ENCODE measurements at places on chromosomes 7 and 10.

DNA sequence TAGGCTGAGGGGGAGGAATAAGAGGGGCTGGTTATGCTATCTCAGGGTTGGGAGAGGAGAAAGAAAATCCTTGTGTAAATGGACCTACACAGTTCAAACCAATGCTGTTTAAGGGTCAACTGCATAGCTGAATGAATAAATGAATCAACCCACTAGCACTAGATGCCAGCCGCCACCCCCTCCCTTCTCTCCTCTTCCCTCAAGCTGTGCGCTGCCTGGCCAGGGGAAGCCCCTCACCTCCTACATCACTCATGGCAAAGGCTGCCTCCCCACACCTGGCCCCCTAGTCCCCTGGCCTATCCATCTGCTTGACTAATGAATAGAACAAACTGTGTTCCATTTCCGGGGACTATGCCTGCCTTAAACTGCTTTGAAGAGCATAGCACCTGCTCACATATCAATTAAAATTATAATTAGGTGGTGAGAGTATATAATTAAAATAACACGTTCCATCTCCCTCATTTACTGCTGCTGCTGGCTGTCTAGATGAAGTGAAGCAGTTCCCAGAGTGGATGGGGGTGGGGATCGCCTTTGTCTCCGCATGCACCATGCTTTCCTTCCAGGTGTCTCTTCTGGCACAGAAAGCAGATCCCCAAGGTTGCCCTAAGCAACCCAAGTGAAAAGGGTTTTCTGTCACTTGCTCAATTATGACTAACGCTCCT is 32.6 kb downstream of the GRID1 start:
- DNase-seq, result no peak

DNA sequence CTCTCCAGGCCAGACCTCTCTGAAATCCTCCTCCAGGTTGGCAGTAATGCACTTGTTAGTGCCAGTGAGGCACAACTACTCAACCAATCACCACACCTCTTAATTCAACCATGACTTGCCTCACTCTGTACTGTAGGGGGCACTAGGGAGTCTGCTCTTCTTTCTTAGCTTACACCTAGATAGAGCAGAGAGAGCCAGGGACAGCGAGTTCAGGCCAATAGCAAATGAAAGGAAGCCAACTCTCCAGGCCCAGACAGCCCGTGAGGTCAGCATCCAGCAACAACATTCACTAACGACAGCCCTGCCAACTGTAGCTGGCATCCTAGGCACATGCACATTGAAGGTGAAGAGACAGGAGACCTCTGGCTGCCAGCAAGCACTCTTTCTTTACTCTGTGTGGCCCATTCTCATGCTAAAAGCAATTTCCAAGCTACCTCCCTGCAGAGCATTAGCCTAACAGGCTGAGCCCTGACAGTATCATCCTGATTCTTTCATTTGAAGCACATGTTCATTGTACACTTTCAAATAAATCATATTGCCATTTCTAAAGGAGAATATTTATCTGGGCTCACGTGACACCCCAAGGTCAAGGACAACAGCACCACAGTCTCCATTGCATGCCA is 136.3 kb downstream of the DPY19L1 start:
- DNase-seq, result no peak

- no peak for DNase-seq
These were observed 22.3 kb upstream of the INMT start for GRCh38 chr7:30729642-30730041.

GRCh38 chr10:5116621-5117020 is 22.4 kb downstream of the AKR1C3 start:
- no peak for DNase-seq

GRCh38 chr10:7301006-7301778 is 109.6 kb downstream of the SFMBT2 start:
- DNase-seq, result no peak

GRCh38 chr7:28006491-28006890 is 174.1 kb downstream of the JAZF1 start:
- DNase-seq, result no peak

DNA sequence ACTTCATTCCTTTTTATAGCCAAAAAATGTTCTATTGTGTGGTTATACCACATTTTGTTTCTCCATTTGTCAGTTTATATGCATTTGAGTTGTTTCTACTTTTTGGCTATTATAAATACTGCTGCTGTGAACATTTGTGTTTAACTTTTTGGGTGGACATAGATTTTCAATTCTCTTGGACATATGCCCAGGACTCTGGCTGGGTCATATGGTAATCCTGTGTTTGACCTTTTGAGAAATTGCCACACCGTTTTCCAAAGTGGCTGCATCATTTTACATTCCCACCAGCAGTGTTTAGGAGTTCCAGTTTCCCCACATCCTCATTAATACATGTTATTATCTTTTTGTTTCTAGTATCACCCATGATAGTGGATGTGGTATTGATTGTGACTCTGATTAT is 39.4 kb downstream of the CSGALNACT2 start:
- no peak for DNase-seq

DNA sequence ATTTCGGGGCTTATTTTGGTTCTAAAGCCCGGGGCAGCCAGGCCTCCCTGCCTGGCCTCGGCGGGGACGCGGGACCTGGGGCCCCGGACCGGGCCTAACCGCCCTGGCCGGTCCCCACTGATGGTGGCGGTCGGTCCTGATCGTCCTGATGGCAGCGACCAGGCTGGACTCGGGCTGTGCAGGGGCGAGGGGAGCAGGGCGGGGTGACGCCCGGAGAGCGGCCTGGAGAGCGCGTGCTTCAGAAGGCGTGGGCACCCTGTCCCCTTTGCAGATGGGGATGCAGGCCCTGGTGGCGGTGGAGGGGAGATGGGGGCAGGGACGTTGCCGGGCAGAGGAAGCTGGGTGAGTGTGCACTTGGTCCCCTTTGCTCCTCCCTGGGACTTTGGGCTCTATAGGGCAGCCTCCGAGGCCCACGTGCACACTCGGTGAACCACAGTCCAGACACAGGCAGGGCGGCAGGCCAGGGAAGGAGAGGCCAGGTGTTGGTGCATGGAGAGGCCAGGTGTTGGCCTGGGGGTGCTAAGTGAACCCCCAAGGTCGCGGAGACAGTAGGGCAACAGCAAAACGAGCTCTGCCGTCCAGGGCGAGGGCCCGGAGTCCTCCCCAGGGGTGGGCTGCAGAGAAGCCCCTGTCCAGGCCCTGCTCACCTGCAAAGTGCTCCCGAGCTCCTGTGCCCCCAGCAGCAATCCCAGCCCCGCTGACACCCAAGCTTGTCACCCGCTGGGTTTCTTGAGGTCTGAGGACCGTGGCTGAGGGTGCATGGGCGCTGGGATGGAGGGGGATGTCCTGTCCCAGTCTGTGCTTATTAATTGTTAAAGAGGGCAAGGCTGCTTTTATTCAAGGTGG is 42.4 kb upstream of the FAM20C start:
- DNase-seq, result no peak

DNA sequence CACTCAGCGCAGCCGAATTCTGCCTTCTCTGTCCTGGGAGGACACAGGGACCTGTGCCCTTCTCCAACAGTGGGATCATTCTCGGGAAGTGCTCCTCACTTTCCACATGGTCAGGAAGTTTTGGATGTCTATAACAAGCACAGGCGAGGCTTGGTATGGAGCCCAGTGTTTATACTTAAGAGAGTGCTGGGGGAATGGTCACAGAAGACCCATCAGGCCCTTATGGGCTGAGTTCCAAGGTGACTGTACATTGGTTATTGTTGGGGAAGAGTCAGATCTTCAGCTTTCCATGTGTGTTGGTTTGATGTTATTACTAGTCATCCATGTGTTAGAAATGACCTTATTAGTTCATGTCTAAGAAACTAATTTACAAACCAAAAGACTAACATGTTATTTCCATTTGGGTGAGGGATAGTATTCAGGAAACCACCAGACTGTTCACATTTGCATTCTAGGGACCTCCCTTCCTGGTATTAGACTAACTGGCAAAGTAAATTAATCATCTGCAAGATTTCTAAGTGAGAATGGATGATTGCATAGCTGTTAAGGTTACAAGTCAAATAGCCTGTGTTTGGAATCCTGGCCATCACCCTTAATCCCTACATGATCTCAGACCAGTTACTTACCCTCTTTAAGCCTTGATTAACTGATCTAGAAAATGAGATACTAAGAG is 834.2 kb downstream of the LRMDA start:
- no peak for DNase-seq

GRCh38 chr10:1620803-1621202 is 116.5 kb downstream of the ADARB2 start:
- DNase-seq, result no peak

DNA sequence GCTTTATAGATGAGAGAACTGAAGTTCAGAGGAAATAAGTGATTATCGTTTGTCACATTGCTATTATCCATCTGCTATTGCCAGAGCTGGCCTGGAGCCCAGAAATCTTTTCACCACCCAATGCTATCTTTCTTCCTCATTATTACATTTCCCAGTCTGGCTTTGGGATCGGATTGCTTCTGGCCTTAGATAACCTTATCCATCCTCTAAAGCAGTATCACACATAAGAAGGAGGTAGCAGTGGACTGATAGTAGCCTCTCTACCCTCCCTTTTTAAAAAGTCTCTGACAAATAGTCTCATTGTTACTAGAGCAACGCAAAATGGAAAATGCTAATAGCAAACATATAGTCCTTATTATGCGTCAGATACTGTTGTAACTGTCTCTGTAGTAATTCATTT is 1.3 kb upstream of the CLDN12 start:
- DNase-seq, result no peak

DNA sequence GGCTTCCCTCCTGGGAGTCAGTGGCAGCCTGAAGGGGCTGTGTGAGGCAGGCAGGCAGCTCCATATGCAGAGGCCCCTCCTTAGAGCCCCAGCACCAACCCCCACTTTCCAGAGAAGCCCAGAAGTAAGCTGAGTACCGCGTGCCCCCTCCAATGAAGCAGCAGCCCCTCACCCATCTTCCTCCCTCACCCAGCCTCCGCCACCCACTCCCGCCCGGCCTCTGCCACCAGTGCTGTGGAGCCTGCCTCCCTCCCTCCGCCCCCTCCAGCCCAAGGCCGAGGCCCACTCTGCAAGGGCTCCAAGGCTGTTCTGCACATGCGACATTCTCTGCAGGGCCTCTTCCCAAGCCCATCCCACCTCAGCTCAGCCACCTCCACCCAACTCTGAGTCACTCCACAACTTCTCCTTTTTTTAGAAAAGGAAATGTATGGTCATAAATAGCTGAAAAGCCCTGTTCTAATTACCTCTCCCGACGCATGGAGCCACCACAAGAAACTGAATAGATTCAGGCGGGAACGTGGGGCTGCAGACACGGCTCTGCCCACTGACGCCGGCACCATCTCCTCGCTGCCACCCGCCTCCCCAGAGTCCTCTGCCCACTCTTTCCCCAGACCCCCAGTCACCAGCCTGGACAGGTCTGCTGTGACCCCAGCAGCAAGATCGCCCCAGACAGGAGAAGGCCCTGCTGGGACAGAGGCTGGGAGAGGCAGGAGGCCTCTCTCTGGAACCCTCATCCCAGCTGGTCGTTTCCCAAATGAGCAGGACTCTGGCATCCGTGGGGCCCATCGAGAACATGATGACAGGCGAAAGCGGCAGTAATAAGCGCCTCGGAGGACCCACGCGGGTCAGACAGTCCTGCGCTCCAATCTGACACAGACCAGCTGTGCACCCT is 213.9 kb downstream of the MAD1L1 start:
- no peak for DNase-seq

DNA sequence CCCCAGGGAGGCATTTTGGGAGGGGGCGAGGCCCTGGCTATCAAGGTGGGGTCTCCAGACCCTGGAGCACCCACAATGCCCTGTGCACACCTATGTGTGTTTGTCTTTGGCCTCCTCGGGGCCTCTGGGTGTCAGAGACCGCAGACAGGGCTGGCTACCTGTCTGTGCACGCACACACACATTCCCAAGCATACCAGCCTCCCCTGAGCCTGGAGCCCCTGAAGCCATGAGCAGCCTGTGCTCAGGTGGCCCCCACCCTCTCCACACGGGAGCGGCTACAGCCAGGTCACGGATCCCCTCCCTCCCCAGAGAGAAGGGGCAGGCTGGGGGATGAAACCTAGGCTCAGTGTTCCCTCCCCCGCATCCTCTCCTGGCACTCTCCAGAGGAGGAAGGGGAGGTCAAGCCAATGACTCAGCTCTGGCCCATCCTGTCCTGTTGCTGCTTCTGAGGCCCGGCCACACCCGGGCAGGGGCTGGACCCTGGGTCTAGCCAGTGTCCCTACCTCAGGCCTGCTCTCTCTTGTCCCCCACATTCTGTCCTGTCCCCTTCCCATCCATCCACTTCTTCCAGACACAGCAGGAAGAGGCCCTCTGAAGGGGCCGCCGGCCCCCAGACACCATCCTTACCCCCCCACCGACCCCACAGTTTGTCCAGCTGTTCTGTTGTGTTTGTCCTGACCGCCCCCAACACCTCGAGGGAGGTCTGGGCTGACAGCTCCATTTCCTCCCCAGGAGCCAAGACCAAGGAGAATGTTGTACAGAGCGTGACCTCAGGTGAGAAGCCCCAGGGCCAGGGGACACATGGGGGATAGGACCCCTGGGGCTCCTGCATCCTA is 720 bp downstream of the SNCG start:
- peak; percentile 76 for DNase-seq

DNA sequence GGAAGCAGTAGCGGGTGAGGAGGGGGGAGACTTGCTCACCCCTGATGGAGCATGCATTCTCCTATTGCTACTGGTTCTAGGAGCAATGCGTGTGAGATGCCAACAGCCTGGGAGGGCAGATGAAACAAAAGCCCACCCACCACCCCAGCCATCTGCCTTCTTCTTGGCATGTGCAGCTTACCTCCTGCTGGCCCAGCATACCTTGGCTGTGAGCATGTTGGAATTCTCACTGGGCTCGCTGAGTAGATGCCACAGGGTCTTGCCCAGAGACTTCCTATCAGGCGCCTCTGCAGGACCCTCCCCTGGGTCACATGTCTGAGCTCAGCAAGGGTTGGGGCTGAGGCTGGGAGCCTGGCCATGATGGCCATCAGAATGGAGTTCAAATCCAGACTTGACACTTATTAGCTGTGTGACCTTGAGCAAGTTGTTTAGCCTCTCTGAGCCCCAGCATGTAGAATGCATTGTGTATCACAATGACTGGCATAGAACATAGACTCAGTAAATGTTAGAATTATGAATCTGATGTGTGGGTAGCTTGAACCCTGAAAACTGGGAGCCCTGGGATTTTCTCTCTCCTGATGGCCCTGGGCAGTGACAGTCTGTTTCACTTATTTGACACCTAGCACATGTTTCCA is 38.2 kb downstream of the CDH23 start:
- no peak for DNase-seq

- no peak for DNase-seq
These were observed 50.0 kb upstream of the PDK4 start for GRCh38 chr7:95646350-95646749.

GRCh38 chr10:1546431-1547110 is 190.8 kb downstream of the ADARB2 start:
- DNase-seq, result no peak

- no peak for DNase-seq
These were observed 1.5 kb downstream of the ABCB4 start for GRCh38 chr7:87473986-87474385.

DNA sequence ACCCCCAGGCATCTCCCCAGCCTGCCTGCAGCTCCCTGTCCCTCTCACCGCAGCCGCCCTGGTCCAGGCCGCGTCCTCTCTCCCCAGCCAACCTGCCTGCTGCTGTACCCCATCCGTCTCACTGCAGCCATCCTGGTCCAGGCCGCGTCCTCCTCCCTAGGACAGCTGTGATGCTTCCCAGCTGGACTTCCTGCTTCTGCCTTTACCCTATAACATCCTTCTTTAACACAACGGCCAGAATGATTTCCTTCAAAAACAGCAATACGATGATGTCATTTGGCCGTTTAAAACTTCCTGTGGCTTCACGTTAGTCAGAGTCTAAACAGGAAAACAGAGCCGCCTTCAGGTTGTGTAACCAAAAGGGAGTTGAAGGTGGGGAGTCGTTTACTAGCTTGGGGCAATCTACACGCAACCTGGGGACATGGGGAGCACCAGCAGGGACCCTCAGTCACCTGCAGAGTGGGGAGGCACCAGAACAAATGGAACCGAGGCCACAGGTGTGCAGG is 32.2 kb upstream of the ZFAND2A start:
- DNase-seq, result peak; percentile 93

Data from NCI-H226 (cell line).